ENCODE measurements at places on chromosomes 6 and 20.

DNA sequence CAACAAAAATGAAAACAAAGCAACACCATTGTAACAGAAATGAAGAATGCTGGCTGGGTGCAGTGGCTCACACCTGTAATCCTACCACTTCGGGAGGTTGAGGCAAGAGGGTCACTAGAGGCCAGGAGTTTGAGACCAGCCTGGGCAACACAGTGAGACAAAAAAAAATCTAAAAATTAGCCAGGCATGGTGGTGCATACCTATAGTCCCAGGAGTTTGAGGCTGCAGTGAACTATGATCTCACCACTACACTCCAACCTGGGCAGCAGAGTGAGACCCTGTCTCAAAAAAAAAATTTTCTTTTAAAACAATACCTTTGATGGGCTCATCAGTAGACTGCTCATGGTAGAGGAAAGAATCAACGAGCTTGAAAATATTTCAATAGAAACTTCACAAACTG lies 18.5 kb downstream of the NINL start:
- DNase-seq: no peak

- DNase-seq: no peak
Measured at GRCh38 chr20:36887752-36888090, 11.8 kb downstream of the TLDC2 start.

DNA sequence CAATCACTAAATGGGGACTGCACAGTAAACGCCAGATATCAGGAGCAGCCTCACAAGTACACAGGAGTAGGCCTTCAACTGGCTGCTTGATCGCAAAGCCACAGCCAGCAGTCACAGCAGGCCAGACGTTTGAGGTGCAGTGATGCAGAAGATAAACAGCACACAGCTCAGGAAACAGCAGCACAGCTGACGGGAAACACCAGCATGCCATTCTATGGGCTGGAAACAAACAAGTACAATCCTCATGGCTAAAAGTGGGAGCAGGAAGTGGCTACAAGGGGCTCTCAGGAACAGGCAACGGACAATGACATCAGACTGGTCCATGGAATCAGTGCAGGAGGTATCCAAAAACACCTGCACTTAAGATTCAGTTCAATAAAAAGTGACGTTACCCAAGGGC lies 111.0 kb downstream of the DTNBP1 start:
- no peak for DNase-seq

GRCh38 chr20:36802326-36803222 lies 29.0 kb upstream of the DSN1 start:
- DNase-seq: no peak

GRCh38 chr6:122154155-122154554 lies 245.3 kb upstream of the HSF2 start:
- no peak for DNase-seq

All from renal cortex interstitium (tissue), 15 donors.